ENCODE measurements at places on chromosomes 4 and X. TPM values are rescaled to one million over a fixed set of nuclear protein-coding genes. Genes with fewer than 3 reads are reported as not detected.
A peak's percentile ranks its signal among the peaks of the same experiment; 100 is the strongest.

- H3K27me3 ChIP-seq, result no peaks in the 10 kb centered on the region
- no peak for DNase-seq
- no peak overlapping the region for H3K27ac ChIP-seq
- no peaks in the 10 kb centered on the region for H3K4me1 ChIP-seq
- H3K36me3 ChIP-seq, result no peaks in the 10 kb centered on the region
These were observed 53.1 kb downstream of the GSX2 start for GRCh38 chr4:54152846-54153600.

The UGT2B7 gene
- not detected for total RNA-seq

GRCh38 chrX:7926914-7927258 is 327 bp downstream of the PNPLA4 start:
- 0 out of 2 replicates have a peak, but pooled peaks cover 6% of the 10 kb centered on the region for H3K4me1 ChIP-seq
- no peaks in the 10 kb centered on the region for H3K27me3 ChIP-seq
- H3K4me3 ChIP-seq, result peak overlapping the region; percentile 62

The CACNA1F gene
- 0.90 TPM for total RNA-seq

DNA sequence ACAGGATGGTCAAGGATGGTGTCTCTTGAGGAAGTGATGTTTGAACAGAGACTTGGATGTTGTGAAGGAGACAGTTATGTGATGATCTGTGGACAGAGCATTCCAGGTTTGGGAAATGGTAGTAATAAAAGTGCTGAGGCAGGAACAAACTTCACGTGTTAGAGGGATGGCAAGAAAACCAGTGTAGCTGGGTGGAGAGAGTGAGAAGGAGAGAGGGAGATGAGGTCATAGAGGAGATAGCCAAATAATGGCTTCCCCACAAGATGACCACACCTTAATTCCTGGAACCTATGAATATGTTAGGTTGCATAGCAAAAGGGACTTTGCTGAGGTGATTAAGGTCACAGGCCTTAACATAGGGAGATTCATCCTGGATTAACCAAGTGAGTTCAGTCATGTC is 75.6 kb upstream of the GPR50 start:
- H3K4me3 ChIP-seq, result no peak overlapping the region
- H3K27ac ChIP-seq, result no peak overlapping the region
- H3K4me1 ChIP-seq, result no peaks in the 10 kb centered on the region
- DNase-seq, result no peak
- no peaks in the 10 kb centered on the region for H3K36me3 ChIP-seq
- H3K27me3 ChIP-seq, result no peaks in the 10 kb centered on the region

DNA sequence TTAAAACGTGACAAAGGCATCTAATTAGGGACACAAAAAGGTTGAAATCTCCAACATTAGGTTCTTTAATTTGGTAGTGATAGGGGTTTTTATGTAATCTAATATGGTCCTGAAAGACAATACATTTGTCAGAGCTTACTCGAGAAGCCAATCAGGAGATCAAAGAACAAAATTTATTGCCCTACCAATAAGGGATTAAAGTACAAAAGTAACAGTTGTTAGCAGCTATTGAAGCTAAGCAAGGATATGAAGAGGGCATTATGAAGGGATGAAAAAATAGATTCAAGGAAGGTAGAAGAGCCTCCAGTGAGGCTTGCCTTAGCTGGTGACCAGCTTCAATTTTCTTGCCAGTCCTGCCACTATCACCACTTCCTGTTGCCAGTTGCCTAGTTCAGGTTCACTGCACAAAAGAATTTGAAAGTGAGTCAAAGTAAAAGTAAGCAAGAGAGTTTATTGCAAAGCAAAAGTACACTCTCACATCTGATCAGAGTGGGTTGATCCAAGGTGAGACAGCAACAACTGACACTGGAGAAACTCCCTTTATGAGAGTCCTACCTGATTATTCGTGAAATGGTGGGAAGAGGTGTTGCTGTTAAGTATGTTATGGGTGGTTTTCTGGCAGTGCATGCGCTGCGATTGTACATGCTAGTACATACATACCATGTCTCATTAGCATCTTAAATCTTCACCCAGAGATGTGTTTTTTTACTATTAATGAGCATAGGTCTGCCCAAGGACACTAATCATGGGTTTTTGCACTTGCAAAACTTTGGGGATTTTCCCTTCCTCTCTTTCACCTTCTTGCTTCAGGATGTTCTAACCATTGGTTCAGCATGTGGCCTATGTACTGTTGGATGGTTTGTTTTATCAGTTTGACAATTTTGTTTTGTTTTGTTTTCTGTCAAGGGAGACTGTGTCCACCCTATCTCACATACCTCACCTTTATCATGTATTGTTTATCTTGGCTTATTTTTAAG is 263.2 kb upstream of the ITM2A start:
- no peaks in the 10 kb centered on the region for H3K27me3 ChIP-seq
- no peaks in the 10 kb centered on the region for H3K36me3 ChIP-seq

DNA sequence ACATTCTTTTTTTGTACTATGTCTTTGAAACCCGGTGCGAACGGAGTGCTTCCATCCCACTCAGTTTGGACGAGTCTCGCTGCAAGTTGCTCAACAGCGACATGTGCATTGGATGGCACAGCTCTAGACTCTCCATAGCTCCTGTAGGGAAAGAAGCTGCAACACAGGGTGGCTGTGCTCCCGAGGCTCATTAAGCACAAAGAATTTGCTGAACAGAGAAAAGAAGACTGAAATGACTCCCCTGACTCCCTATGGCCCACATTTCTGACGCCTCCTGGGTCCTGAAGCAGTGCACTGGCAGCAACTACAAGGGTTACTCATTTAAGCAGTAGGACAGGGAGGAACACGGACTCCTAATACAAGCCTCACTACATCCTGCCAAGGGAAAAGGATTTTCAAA is 127.4 kb downstream of the SH3RF1 start:
- no peak overlapping the region for H3K4me3 ChIP-seq
- H3K27me3 ChIP-seq, result no peaks in the 10 kb centered on the region
- DNase-seq, result no peak
- H3K36me3 ChIP-seq, result no peaks in the 10 kb centered on the region
- H3K4me1 ChIP-seq, result peaks cover 8% of the 10 kb centered on the region
- H3K27ac ChIP-seq, result 0 out of 2 replicates have a peak overlapping the region, but pooled peaks have one; percentile 51

All from GM23338 (cell line).